Progenitor cell of endocrine pancreas (in vitro differentiated cells): ENCODE measurements at places on chromosomes 5 and 9.

- no peak for DNase-seq
Measured at GRCh38 chr9:137689745-137690529, 71.1 kb downstream of the EHMT1 start.

GRCh38 chr5:61163905-61164304 is 1.6 kb upstream of the SMIM15 start:
- no peak for DNase-seq

- no peak for DNase-seq
Measured at GRCh38 chr5:169742771-169743296, 105.8 kb downstream of the DOCK2 start.

DNA sequence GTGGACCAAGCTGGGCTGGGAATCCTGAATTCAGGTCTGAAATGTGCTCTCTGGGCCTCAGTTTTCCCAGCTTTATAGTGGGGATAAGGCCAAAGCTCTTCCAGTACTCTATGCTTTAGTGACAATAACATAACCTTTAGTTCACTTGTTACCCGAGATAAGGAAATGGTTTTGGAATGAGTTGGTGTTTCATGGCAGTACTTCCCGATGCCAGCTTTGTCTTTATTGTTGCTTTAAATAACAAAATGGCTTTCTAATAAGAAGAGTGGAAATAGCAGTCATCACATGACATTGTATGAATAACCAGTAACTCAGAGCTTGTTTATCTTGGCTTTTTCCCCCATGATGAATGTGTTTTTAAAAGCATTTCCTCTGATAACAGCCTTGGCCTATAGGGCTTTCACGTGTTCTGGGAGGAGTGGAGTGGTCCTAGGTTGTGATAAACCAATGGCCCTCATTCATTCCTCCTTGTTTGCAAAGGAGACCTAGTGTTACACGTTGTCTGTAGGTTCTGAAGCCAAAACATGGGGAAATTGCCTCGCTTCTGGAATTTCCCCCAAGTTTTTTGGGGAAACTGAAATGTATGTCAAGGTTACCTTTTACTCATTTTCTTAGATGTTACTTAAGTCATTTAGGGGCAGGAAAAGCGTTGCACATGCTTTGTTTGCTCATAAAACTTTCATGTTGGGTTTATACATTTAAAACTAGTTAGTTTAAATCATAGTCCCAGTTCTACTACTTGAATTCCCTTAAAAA is 53.7 kb downstream of the ZNF618 start:
- DNase-seq = no peak

DNA sequence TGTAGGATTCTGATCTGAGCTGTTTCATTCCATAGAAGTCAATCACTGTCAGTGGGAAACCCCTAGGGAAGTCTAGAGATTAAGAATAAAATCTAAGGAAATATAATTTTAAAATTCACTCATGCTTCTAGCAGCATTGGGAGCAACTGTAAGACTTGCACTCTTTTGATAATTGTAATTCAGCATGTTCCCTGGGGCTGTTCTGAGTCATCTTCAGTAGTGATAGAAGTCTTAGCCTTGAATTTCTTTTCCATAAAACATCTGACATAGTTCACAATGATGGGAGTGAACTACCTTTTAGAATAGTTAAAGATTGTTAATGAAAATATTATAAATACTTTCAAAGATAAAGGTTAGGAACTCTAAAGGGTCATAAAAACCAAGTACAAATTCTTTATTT is 935.8 kb downstream of the DTWD2 start:
- no peak for DNase-seq

DNA sequence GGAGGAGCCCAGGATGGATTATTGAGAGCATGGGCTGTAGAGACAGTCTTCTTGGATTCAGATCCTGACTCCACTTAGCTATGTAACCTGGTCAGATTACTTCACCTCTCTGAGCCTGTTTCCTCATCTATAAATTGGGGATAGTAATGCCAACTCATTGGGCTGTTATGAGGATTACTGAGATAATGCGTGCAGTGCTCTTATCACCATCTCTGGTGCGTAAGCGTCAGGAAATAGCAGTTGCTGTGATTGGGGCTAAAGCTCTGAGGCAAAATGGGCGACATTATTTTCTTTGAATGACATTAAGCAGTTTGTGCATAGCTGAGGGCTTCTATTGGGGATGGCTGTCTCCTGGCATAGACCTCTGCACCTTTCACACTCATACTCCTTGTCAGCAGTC is 995 bp upstream of the MSMP start:
- no peak for DNase-seq

DNA sequence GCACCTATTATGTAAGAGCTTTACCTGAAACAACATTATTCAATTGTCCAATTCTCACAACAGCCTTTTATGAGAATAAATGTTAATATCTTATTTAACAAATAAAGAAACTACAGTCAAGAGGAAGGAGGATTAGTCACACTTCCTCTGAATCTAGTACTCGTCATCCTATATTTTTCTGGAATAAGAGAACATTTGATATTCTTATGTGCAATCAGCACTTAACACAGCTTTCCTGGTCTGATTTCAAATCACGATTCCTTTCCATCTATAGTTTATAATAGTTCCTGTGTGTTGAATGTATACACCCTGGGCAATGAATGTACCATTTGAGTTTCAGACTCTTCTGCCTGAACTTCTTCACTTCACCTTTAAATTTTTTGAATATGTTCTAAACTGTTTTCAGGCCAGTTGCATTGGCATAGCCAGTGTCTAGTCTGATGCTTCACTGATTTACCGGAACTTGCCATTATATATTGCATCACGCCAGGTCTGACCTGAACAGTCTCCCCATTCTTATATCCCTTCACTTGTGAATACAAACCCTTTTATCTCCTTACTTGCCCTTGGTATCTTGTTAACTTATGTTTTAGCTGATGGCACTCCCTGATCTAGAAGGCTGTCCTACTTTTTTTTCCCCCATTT is 698.3 kb downstream of the MAT2B start:
- DNase-seq = no peak

GRCh38 chr9:109309282-109309681 is 11.6 kb downstream of the EPB41L4B start:
- no peak for DNase-seq

DNA sequence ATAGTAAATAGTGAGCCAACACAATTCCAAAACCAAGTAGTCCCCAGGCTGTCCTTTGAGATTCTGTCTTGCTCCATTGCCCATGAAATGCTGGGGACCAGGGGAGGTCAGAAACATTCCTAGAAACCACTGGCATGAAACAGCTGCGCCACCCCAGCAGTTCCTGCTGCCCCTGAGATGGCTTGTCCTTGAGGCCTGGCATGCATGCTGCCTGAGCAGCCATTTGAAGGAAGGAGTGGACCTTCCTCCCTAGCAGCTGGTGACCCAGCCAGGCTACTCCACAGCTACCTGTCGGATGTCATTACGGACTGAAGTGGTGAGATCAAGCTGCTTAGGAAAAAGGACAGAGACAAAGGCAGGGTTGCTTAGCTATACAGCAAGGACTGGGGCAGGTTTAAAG is 260.6 kb downstream of the DENND1A start:
- no peak for DNase-seq

- DNase-seq = no peak
Measured at GRCh38 chr5:172007175-172008110, 1.0 kb upstream of the FBXW11 start.

DNA sequence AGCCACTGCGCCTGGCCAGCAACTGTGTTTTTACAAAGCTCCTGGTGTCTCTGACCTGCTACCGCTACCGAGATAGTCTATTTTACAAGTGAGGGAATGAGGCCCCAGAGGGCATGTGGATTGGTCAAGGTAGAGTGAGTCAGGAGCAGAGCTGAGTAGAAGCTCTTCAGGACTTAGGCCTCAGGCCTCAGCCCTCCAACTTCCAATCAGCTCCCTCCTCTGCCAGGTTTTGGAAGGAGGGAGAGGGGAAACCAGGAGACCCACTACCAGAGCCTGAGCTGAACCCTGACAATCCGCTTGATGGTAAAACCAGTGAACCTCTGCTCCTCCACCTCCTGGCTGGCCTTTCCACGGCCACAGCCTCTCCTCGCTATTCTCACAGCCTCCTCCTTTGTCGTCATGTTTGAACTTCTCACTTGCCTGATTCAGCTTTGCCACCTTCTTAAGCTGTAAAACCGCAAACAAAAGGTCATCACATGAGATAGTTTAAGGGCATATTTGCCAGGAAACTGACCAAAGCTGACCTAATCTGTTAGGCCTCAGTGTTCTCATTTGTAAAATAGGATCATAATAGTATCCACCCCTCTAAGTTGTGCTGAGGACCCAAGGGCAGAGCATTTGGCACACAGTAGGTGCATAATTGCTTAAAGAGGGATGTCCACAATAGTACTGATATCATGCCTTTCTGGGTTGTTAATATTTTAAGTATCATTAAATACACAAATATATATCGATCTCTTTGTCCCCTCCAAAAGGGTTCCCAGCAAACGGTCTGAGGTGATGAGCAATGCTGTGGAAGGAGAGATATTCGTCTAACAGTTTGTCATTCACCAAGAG is 1.7 kb downstream of the TRAF1 start:
- DNase-seq = no peak

GRCh38 chr5:147466360-147466980 is 43.4 kb downstream of the DPYSL3 start:
- DNase-seq = no peak

- DNase-seq = no peak
Measured at GRCh38 chr9:69214939-69215338, 40.9 kb downstream of the TJP2 start.

DNA sequence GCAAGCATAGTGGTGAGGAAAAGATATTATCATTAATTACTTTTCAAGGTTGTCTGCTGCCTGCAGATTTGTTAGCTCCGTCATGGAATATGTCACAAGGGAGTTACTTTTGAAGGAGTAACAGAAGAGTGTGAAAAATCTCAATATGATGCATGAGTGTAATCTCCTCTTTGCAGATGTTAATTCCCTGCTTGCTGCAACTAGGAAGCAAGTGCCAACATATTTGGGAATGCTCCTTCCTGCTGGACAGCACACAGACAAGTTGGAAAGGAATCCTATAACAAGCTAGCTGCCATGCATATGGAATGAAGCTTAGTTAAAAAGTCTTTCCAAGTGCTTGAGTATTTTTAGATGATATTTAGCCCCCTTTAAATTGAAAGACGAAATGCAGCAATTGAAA is 2023.6 kb upstream of the CDH6 start:
- DNase-seq = no peak

GRCh38 chr9:90459321-90459720 is 183.3 kb downstream of the DIRAS2 start:
- no peak for DNase-seq
